GDM1 (cell line): ENCODE measurements at places on chromosomes 12 and 14.

DNA sequence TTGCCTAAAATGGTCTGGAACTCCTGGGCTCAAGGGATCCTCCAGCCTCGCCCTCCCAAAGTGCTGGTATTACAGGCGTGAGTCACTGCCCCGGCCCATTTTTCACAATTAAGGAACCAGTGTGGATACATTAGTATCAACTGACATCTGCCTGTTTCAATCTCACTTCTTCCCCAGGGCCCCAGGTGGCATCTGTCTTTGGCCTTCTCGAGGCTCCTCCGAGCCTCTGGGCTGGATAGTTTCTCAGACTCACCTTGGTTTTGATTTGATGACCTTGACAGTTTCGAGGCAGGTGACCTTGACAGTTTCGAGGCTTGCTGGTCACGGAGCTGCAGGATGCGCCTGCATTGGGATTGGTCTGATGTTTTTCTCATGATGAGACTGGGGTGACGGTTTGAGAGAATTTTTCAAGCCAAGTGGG, 41.0 kb upstream of the NCOR2 start:
- no peak for DNase-seq

DNA sequence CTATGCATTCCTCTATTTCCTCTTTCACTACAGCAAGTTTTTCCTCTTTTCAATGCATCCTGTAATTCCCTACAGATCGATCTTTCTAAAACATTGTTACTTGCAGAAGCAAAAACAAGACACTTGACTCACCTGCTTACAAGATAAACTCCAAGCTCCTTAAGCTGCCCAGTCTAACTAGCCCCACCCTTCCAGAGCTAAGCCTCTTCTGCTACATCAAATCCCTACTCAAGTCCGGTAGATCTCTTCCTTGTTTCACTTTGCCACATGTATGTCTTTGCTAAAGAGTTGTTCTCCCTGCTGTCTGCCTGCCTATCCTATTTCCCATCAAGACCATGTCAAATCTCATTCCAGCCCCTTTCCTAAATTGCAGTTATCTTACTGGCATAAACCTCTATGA, 724.8 kb downstream of the C12orf50 start:
- DNase-seq, result no peak

GRCh38 chr14:44113769-44114730, 393.0 kb downstream of the FSCB start:
- no peak for DNase-seq

DNA sequence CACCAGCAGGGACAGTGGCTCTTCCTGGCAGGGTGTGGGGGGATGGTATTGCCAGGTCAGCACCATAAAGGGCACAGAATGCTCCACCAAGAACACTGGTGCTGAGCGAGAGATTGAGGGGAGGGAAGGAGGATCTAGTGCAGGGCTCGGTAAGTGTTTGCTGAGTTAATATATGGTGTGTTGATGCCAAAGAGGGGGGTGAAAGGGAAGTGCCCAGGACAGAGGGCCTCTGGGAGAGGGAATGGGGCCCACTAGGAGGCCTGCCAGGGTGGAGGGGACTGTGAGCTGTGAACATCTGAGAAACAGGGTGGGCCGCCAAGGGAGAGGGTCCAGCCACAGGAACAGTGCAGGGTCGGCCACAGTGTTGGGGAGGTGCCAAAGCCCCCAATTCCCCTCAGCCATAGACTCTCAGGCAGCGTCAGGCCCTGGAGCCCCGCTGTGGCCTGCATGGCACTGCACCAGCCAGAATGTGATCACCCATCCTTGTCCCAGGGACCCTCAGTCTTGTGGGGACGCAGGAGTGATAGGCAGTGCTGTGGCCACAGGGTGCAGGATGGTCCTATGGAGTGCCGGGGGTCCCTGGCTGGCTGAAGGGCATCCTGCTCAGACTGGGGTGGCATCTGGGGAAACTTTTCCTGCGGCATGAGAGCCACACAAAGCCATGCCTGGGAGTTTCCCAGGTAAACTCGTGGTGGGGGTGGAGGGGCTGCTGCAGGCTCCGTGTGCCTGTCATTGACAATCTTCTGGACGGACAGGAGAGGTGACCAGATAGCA, 11.9 kb downstream of the RIN3 start:
- no peak for DNase-seq

- DNase-seq, result no peak
Measured at GRCh38 chr12:264269-264668, 1.6 kb upstream of the SLC6A13 start.

GRCh38 chr14:36316131-36316530, 4.3 kb downstream of the MBIP start:
- DNase-seq, result no peak

GRCh38 chr12:9991876-9992275, 7.0 kb downstream of the CLEC1B start:
- no peak for DNase-seq

DNA sequence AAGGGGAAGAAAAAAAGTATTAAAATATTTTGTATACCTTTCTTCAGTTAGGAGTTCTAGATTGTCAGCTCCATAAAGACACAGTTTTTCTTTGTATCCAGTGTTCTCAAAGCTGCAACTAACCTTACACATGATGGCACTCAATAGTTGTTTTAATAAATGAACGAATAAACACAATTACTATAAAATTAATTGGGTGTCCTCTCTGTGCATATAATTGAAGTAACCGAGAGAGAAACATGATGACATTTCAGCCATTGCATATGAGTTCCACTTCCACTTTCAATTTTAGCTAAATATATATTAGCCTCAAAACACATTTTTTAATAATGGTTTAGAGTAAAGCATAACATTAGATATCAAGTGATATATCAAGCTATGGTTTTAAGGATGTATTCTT, 671.2 kb downstream of the LRFN5 start:
- no peak for DNase-seq

DNA sequence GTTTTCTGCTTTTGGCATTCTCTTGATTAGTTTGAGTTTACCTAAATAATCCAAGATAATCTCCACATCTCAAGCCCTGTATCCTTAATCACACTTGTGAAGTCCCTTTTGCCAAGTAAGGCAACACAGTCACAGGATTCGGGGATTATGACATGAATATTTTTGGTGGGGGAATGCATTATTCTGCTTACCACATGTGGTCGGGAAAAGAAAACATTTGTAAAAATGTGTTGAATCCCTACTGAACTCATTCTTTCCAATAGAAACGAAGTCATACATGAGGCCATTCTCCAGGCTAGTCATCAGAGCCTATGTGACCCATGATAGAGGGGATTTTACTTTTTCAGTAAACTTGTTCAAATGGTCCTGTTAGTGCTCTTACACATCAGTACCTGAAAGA, 58.5 kb upstream of the PRICKLE1 start:
- no peak for DNase-seq

GRCh38 chr12:26239122-26239851, 43.9 kb downstream of the SSPN start:
- no peak for DNase-seq

- DNase-seq, result no peak
Measured at GRCh38 chr14:79951572-79951971, 259.7 kb downstream of the DIO2 start.

DNA sequence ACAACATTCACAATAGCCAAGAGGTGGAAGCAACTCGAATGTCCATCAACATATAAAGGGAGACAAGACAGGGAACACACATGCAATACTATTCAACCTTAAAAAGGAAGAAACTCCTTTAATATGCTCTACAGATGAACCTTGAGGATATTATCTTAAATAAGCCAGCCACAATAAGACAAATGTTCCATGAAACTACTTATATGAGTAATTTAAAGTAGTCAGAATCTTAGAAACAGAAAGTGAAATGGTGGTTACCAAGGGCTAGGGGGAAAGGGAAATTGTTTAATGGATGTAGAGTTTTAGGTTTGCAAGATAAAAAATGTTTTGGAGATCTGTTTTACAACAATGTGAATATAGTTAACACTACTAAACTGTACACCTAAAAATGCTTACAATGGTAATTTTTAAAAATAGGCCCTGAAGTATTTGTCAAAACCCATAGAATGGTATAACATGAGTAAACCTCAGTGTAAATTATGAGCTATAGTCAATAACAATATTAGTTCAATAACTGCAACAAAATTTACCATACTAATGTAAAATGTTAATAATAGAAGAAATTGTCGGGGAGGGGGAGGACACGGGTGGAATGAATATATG, 71.1 kb downstream of the EGLN3 start:
- DNase-seq, result no peak

GRCh38 chr14:83548061-83548839, 1981.7 kb upstream of the FLRT2 start:
- DNase-seq, result no peak

DNA sequence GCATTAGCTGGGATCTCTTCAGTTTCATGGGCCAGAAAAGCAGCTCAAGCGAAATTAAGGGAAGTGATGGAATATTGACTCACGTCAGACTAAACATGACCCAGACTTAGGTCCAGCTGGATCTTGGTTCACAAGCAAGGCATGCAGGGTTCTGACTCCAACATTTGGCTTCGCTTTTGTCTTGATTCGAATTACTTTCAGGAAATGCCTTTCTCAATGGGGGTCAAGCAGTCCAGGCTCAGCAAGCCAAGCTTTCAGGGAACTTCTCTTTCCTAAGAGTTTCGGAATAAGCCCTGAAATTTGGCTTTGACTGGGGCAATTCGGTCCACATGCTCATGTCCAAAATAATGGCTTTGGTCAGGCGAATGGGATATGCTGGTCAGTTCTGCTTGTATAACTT, 678.7 kb upstream of the TMEM132C start:
- no peak for DNase-seq

DNA sequence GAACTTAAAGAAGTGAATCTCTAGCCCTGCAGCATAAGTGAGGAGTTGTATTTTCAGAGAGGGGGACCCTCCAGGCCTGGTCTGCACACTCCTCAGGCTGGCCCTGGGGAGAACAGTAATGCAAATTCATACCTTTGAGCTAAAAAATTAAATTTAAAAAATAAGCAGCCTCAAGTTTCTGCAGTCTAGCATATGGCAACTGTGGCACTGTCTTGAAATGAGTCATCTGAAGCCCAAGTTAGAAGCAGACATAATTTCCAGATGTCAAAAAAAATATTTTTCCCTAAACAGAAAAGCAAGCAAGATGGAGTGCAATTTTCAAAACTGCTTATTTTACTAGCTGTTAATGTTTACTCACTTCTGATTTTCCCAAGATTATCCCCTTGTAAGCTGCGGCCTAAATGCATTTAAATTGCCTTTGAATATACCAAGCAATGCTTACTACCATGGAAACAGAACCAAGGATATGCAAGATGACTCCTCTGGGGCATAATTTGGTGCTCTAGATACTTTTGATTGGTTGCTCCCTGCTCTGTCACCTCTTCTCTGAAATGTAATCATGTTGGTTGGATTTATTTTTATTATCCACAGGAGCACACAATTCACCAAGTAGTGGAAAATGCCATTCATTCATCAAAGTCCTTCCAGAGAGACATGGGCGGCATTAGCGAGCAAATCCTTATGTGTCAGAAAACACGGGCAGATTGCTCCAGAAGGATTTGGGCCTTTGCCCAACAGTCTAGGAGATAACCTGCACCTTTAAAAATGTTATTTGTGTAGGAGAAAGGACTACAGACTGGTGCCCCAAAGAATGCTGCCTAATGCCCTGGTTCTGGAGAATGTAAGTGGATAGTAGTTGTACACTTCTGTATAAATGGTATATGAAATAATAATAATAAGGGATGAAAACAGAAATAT, 25.0 kb upstream of the DHRS7 start:
- no peak for DNase-seq

DNA sequence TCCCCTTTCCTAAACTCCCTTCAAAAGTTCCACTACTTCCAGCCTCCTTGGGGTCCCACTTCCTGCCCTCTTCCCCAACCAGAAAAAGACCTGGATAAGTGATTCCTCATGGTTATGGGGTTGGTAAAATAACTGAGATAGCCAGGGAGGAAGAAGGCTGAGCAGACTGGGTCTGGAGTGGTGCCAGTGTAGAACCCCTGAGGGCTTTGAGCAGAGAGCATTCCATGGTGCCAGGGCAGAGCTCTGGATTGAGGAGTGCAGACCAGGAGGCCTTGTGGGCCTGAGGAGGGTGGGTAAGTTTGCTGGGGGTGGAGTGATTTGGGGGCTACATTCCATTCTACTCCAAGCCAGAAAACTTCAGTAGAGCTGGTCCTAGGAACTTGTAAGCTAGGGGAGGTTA, 9.5 kb upstream of the CISTR start:
- DNase-seq, result no peak

DNA sequence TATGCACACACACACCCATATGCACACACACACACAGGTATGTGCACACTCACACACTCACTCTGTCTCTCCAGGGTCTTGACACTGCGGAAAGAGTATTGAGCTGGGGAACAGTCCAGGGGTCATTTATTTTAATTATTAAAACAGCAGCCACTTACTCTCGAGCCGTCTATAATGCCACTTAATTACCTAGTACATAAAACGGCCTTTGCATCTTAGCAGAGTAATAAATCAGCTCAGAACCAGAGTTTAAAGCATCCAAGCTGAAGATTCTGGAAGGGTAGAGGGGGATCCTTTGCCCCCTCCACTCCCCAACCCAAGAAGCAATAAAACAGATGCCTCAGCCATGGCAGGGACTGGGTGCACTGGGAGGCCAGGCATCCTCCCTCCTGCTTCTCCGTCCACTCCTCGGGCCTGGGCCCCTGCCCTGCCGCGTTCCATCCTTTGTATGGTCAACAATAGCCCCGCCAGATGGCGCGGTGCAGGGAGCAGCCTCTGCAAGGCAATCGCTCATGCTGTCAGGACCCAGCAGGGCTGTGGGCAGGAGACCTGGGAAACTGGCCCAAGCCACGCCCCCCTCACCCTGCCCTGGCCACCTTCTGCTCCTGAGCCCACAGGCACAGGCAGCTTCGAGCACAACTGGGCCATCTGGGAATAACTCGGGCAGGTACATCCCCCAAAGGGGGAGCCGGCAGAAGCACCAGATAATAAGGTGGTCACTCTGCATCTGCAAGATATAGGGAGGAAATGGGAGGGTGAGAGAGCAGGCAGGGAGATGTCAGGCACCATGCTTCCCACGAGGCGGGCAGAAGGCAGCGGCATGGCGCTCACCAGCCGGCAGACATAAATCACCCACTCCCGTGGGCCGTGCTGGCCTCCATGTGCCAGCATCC, 40.9 kb downstream of the CCDC85C start:
- DNase-seq, result no peak

DNA sequence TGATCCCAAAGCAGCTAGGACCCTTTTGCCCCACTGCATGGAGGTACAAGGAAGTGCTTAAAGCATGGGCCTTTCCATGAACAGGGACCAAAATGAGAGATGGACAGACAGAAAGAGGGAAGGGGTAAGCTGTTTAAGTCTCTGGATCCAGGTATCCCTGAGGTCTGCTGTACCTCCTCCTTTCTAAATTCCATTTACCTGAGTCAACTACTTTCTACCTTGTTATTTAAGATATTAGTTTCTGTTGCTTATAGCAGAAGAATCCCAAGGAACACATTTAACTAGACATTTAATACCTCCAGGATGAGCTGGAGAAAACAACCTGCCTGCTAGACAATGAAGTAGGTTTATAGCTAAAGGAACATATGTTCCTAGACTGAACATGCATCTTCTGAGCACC, 157.6 kb upstream of the TMCC3 start:
- no peak for DNase-seq

GRCh38 chr14:105220699-105221597, 27.4 kb upstream of the BTBD6 start:
- no peak for DNase-seq
